COR-L47 (cell line): ENCODE measurements at places on chromosomes 4 and X.

DNA sequence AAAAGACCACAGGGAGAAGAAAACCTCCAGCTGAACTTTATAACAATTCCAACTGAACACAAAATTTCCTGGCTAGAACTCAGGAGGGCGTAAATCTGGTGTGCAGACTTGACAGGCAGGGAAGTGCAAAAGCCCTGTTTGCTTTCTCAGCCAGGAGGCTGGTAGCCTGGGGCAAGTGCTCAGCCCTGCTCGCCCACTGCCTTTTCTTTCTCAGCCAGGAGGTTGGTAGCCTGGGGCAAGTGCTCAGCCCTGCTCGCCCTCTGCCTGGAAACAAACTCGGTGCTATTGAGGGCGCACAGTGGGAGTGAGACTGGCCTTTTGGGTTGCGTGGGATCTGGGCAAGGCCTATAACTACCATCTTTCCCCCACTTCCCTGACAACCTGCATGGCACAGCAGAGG lies 275.4 kb upstream of the MAOA start:
- DNase-seq = no peak

GRCh38 chrX:134933911-134934310 lies 56.9 kb upstream of the SMIM10 start:
- no peak for DNase-seq

DNA sequence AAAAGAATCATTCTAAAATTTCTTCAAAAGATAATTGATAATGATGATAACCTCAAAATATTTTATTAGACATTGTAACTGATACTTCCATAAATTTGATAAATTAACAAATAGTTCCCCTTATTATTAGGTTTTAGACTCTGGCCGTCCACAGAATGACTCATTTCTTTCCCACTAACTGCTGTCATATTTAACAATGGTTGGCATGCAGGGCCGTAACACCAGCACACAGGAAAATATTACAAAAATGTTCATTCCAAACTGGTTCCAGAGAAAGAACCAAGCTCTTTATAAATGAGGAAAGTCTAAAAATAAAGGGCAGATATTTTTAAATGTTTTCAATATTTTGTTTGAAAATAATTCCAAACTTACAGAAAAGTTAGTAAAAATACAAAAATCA lies 28.2 kb downstream of the WDFY3 start:
- DNase-seq = no peak

GRCh38 chrX:31445542-31445941 lies 373.7 kb upstream of the FTHL17 start:
- no peak for DNase-seq

DNA sequence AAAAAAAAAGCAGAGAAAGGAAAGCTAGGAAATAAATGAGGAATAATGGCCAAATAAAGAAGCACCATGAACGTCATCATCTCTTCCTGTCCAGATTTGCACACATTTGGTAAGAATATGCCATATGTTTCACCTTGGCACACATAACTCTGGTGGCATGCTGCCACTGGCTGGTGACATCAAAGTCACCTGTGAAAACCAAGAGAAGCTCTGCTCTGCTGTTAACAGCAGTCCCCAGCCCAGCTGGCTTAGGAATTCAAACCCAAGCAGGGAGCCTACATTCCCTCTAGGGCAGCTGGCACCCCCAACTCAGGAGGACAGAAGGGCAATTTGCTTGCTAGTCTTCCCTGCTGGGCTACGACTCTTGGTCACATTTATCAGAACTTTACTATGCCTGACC lies 77.6 kb downstream of the RASL11B start:
- DNase-seq = no peak

- no peak for DNase-seq
Observed at GRCh38 chrX:47583240-47583861, 1.1 kb downstream of the TIMP1 start.

GRCh38 chr4:88275949-88276515 lies 8.3 kb downstream of the PPM1K start:
- DNase-seq = no peak

GRCh38 chr4:7392438-7393421 lies 42.0 kb downstream of the PSAPL1 start:
- DNase-seq = no peak

DNA sequence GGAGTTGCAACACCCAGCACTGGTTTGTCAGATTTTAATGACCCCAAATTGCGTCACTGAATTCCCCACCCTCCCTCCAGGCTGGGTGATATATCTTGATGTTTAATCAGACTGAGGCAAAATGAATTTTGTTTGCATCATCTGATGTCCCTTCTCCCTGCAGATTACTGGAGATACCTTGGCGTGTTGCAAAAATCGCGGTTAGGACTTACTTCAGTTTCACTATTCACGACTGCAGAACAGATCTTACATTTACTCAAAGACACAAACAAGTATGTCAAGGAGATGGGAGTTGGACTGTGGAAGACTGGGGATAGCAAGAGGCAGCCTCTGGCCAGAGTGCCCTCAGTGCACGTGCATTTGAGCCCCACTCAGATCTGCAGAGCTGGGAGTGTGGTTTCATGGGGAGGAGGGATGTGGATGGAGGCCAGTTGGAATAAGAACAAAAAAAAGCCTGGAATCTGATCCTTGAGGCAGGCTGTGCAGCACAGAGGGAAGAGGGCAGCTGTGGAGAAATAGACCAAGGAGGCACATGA lies 92.2 kb upstream of the MTM1 start:
- no peak for DNase-seq

DNA sequence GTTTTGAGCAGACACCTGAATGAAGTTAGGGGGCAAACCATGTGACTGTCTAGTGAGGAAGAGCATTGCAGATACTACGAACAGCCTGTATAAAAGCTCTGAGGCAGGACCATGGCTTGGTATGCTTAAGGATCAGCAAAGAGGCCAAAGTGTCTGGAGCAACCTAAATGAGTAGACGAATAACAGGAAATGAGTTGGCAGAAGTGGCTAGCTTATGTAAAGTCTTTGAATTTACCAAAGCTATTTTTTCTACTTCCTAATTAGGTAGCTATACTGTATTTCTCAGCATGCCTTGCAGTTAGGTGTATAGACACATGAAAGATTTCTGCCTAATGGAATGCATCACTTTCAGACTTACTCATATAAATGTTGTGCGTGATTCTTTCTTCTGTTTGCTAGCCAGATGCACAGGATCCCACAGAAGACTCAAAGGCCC lies 9.3 kb upstream of the GPRIN3 start:
- no peak for DNase-seq

- no peak for DNase-seq
Observed at GRCh38 chr4:145181091-145181501, 707 bp upstream of the OTUD4 start.

GRCh38 chr4:11505221-11505971 lies 76.7 kb upstream of the HS3ST1 start:
- DNase-seq = no peak

DNA sequence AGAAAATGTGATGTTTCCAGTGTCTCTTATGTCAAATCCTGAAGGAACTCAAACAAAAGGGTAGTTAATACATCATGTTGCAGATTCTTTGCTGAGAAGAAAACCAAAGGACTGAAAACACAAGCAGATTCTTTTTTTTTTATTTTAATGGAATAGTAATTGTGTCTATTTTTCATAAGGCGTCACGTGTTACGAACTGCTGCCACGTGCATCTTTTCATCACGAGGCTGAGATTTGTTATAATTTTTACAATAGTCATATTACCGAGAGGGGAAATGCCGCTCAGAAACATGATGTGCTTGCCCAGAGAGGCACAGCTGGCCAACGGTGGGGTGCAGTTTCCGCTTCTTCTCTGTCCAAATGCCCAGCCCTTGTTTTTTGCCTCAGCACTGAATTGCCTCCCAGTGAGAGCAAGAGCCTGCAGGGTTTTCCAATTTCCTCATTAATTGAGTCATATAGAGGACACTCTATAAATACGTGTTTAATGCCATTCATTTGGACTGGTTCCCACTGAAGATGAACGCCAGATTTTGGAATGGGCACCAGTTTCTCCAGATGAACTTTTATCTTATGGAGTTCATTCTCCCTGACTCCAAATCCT lies 225.3 kb downstream of the STK32B start:
- no peak for DNase-seq

- DNase-seq = no peak
Observed at GRCh38 chr4:145755802-145756201, 75.9 kb downstream of the C4orf51 start.

DNA sequence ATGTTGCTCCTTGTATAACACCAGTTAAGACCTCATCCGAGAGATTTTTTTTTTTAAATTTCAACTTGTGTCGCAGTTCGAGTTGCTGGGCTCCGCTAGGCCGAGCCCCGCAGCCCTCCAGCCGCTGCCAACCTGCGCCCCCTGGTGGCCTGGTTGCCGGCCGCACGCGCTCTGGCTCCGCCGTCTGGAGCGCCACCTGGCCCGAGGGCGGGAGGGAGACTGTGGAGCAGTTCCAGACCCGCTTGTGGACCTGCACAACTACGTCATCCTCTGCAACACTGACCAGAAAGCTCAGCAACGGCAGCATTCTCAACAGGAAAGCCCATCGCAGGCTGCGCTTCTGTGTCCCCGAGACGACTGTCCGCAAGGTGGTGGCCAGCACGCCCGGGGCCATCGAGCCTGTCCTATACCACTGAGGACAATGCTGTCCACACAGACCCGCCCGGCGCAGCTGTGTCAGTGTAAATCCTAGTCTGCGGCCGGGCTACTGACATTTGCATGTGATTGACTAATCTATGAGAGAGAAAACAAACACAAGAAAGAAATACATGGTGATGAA lies 39.1 kb downstream of the ARL9 start:
- DNase-seq = peak; percentile 70

- DNase-seq = no peak
Observed at GRCh38 chrX:106450405-106450804, 161.4 kb upstream of the RADX start.

- DNase-seq = no peak
Observed at GRCh38 chr4:4564522-4564921, 22.7 kb upstream of the STX18 start.
